ENCODE measurements at places on chromosomes 7 and 10. TPM values are rescaled to one million over a fixed set of nuclear protein-coding genes. Genes with fewer than 3 reads are reported as not detected.

The SOSTDC1 gene
- polyA plus RNA-seq: 0.11 TPM

The LEP gene
- not detected for polyA plus RNA-seq

The LIPN gene
- not detected for polyA plus RNA-seq

The LDB1 gene
- polyA plus RNA-seq: 95.7 TPM

The DPP6 gene
- polyA plus RNA-seq: not detected

The PLA2G12B gene
- polyA plus RNA-seq: not detected

The LRRC4 gene
- 0.35 TPM for polyA plus RNA-seq

The SFTPA1 gene
- not detected for polyA plus RNA-seq

The HOXA6 gene
- polyA plus RNA-seq: 1.3 TPM

The OR6V1 gene
- not detected for polyA plus RNA-seq
